HAP-1 (cell line): ENCODE measurements at places on chromosomes 5 and 9.

- no peak for DNase-seq
These were observed 1.2 kb downstream of the HAVCR1 start for GRCh38 chr5:157057459-157058370.

- no peak for DNase-seq
These were observed 509.4 kb upstream of the CDH18 start for GRCh38 chr5:20497356-20497755.

- no peak for DNase-seq
These were observed 33.5 kb upstream of the SLC28A3 start for GRCh38 chr9:84374013-84374412.

- DNase-seq: no peak
These were observed 349.5 kb downstream of the AGTPBP1 start for GRCh38 chr9:85392260-85392659.

DNA sequence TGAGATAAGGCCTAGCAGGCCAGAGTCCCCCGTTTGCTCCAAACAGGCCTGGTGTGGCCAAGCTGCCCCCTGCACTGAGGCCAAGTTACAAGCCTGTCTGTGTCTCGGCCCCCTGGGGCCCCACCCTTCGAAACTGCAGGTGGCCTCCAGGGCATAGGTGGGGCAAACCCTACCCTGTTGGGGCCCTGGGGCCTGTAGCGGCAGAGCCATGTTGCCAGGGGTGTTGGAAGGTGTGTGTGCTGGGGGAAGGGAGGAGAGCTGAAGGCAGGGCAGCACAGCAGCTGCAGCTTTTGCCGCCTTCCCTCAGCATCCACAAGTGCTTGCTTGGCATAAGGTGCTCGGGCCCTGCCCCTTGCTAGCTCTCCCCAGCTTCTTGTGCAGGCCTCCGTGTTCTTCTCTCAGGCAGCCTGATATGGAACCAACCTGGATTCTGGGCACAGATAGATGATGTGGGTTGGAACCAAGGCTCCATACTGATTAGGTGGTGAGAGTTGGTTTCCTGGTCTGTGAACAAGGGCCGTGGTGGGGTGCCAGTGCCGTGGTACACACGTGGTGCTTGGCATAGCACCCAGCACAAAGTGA is 12.7 kb downstream of the IRF1 start:
- DNase-seq: no peak

- DNase-seq: no peak
These were observed 20.1 kb downstream of the IPO11 start for GRCh38 chr5:62432621-62433064.

GRCh38 chr5:178711572-178711971 is 18.9 kb downstream of the ZNF354A start:
- no peak for DNase-seq

- DNase-seq: no peak
These were observed 47.0 kb upstream of the CLK4 start for GRCh38 chr5:178673801-178674295.

GRCh38 chr5:168163966-168164365 is 127.5 kb upstream of the WWC1 start:
- no peak for DNase-seq

- no peak for DNase-seq
These were observed 605 bp upstream of the DNLZ start for GRCh38 chr9:136363949-136364748.

DNA sequence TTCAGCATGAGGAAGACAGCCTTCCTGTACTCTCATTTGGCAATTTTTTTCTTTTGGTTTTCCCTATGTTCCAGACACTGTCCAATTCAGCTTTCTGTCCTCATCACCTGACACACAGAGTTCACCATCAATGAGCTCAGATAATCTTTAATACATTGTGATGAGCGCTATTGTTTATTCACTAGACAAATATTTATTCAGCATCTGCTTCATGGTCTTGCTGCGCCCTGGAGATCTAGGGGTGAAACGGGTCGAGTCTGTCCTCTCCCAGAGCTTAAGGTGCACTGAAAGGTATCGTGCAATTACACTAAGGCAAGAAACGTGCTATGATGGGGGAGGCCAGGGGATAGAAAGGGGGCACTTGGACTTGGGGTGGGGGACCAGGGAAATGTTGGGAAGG is 281.6 kb downstream of the ZSWIM6 start:
- no peak for DNase-seq

DNA sequence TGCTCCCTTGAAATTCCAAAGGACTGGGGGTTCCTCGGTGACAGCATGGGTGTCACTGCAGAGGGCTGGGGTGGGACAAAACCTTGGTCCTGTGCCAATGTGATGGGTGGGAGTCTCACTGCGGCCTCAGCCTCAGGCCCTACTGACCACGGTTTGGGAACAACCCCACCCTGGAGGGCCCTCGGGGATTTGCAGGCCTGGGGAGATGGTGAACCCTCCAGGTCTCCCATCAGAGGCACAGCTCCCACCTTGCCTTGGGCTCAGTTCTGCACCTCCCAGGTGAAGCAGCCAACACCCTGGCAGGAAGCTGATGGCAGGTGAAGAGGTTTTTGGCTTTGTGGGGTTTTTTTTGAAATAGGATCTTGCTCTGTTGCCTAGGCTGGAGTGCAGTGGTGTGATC is 286.8 kb downstream of the PBX3 start:
- DNase-seq: no peak

GRCh38 chr9:25461416-25461815 is 216.8 kb downstream of the TUSC1 start:
- no peak for DNase-seq

DNA sequence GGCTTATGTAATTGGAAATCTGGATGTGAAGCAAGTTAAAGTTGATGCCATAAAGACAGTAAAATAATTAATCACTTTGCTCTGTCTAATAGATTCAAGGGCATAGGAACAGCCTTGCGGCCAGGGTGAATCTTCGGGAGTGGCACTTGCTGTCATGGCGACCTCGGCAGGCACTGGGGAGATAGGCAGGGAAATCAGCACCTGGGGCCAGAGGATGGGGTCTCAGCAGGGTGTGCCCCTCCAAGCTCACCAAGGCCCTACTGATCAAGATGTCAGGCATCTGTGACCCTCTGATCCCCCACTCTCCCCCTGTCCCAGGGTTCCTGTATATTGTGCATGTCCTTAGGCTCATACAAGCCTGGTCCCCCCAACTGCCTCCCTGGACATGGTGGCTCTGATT is 187.3 kb downstream of the MELK start:
- no peak for DNase-seq

GRCh38 chr9:129275626-129276247 is 97.7 kb upstream of the IER5L start:
- DNase-seq: no peak
